ENCODE measurements at places on chromosomes 7 and 10.

DNA sequence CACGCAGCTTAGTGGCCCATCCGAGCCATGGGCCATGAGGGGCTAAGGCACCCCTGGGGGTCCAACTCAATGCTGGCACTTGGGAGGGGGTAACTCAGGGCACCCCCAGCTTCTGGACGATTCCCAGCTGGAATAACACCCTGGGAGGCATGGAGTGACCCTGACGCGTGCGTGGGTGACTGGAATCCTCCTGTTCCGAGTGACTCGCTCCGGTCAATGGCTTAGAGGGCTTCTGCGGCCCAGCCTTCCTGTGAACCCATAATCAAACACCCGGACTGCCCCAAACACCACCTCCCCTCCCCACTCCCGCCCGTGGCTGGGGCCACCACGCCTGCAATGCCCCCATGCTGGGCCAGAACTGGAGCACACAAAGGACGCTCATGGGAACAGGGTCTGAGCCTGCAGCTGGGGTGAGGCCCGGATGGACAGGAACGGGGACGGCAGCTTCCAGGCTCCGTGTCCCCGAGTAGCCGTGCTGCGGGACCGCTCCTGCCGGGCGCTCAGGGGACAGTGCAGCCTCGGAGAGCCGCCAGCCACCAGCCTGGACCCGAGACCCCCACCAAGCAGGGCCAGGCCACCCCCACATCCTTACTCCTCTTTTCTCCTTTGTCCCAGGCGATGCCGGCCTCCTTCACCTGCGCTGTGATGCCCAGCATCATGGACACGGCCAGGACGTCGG, 8.5 kb downstream of the INTS1 start:
- DNase-seq: no peak

DNA sequence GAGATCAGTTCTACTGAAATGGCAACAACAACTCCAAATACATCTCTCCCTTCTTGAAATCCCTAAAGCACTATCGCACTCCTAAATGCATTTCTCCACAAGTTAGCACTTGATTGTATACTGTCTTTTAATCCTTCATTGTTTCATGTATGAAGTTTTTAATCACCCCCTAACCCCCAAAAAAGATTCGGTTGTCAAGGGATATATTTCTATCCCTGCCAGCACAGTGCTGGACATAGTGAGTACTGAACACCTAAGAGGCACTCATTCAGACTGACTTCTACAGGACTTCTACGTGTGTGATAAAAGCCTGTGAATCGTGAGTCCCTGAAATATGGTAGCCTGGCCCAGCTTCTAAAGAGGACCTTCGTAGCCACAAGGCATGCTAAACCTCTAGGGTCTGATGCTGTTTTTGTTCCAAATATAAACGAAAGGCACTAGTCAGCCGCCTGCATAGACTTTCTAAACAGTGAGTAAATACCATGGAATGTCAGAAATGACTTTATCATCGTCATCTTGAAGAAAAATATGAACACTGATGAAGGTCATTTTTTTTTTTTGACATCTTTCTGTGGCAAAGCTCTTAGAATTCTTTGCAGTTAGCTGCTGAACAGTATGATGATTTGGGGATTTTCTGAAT, 14.6 kb upstream of the ZSCAN21 start:
- no peak for DNase-seq

GRCh38 chr7:44706788-44707557, 41.7 kb upstream of the ZMIZ2 start:
- no peak for DNase-seq

- DNase-seq: no peak
These were observed 62.4 kb downstream of the THNSL1 start for GRCh38 chr10:25078658-25079431.

GRCh38 chr10:95646160-95646559, 10.4 kb downstream of the ALDH18A1 start:
- DNase-seq: no peak

GRCh38 chr10:87505366-87506111, 846 bp downstream of the MINPP1 start:
- peak; percentile 11 for DNase-seq

DNA sequence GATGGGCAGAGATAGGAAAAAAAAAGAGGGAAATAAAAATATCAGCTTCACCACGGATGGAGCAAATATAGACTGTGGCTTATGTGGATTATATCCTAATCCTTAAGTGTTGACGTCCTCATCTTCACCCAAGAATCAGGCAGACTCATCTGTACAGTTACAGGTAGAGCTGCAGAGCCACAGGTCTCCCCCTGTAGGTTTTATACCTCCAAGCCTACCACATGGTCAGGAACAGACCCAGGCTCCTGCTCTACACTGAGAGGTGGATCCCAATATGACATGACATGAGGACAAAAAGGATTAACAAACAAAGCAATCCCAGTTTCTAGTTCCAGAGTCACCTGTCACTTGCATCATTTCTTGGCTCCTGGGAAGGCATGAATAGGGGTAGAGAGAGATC, 400.8 kb downstream of the SEMA3D start:
- DNase-seq: no peak

DNA sequence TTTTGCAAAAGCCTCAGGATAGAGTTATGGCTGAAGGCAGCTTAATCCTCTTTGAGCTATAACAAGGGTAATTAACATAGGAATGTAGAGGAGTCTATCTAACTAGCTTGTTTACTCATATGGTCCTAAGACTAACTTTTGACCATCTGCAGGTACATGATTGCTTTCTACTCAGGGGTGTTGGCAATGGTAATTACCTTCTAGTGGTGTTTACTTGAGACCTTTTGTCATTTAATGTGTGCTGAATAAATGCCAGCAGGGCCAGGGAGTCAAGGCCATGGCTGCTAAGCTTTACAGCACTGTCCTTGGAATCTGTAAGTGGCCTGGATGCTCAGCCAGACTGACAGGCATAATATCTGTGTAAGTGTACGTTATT, 1325.0 kb downstream of the XPNPEP1 start:
- no peak for DNase-seq

- no peak for DNase-seq
These were observed 266.8 kb downstream of the INHBA start for GRCh38 chr7:41436139-41436538.

DNA sequence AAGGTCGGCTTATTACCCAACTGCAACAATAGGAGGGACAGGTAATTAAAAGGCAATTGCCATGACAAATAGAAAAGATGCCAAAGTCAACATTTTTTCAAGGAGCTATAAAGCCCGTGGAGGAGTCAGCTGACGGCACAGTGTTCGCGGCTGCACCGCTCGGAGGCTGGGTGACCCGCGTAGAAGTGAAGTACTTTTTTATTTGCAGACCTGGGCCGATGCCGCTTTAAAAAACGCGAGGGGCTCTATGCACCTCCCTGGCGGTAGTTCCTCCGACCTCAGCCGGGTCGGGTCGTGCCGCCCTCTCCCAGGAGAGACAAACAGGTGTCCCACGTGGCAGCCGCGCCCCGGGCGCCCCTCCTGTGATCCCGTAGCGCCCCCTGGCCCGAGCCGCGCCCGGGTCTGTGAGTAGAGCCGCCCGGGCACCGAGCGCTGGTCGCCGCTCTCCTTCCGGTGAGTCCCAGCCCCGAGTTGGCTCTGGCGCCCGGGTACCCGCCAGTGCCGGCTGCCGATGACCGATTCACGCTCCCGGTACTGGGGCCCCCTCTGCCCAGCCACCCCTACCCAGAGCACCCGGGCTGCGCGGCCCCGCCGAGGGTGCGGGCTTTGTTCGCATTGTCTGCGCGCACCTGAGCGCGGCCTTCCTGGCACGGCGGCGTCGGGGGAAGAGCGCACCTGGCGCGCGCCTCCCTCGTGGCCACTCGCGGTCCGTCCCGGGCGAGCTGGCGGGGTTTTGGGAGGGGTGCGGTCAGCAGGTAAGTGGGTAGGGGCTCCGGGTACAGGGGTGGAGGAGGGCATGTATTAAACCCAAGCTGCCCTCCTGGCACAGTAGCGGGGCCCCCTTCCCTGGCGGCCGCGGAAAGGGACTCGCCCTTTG, at the start of gene VWA2:
VWA2 (plus strand) TSS at position 138 of the 877 bp plus-strand sequence. CDS start 9,460 bp downstream, outside the sequence.
- DNase-seq: peak; percentile 8

DNA sequence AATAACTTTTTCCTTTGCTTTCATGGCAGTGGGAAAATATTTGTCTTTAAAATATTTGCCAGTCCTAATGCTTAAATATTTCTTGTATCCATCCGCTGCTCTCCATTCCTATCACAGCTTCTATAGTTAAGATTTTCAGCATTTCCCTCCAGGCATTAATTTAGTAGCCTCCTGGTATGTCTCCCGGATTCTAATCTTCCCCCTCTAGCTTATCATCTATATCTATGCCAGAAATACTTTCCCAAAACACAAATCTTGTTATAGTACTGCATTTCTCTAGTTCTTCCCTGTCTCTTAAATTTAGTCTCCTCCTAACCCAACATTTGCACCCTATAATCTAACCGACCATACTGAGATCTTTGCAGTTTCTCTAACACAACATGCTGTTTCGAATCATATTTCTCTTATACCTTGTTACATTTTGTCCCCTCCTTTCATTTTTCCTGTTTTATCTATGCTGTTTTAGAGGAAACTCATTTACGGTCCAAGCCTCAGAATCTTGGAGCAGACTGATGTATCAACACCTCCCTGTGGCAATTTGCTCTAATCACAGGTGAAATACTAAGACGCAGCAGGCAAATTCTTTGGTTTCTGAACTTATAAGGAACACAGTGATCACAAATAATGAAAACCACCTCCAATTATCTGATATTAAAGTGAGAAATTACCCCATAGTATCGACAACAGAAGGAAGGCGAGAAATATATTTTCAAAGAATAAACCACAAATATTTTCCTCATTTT, 10.3 kb downstream of the CNTNAP2 start:
- no peak for DNase-seq

- no peak for DNase-seq
These were observed at the start of gene ADAM12 for GRCh38 chr10:126387931-126388911. TSS of gene ADAM12 (minus strand) at chr10:126388477. CDS start at chr10:126388145, 332 bp downstream.

GRCh38 chr10:105017691-105018090, 376.6 kb downstream of the SORCS3 start:
- no peak for DNase-seq

DNA sequence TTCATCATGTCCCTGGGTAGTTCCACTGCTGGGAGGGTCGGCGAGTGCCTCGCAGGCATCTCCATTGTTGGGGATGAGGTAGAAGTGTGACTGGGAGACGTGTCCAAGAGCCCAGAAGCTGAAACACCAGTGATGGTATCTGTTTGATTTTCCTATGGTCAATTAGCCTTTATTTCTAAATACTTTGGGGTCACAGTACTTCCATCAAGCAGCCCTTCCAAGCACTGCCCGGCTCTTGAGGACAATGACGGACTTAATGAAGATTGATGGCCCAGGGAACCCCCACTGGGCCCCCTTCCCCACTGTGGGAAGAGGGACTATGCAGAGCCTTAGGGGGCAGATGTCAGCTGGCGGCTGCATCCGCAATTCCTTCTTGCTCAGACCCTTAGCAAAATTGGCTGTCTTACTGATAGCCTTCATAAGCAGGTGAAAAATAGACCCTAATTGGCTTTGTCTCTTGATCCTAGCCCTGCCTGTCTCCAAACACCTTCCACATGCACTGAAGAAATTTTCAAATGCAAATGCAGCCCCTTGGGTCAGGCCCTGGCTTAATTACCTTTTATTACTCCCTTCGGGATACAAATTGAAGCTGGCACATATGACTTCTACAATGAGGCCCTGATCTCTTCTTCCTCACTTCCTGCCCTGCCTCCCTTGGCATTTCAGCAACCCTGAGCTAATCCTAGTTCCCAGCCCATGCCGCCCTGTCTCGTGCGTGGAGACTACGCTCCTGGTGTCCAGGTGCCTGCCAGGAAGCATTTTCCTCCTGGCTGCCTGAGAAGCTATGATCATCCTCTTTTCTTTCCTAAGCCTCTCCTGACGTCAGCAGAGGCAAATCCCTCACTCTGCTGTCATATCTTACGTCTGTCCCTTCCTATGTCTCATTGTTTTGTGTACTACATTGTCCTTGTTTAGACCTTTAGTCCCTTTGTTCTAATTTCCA, 124.5 kb upstream of the GDF10 start:
- DNase-seq: no peak

- no peak for DNase-seq
These were observed 46.5 kb upstream of the ITGB8 start for GRCh38 chr7:20284003-20284770.

DNA sequence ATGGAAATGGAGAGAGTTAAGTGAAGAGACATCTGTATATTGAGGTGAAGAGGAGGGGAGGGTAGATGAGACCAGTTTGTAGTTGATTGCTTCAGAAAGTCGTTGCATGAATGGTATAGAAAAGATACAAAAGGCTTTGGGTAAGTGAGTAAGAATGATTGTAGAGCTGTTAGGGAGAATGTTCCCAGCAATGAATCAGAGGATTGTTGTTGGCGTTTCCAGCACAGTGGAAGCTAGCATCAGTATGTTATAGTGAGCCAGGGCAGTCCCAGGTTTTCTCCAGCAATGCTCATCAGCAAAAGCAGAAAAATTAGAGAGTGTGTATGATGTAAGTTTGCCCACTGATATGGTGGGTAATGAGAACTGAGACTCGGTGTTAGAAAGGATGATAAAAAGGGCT, 15.4 kb upstream of the CDK6 start:
- no peak for DNase-seq

DNA sequence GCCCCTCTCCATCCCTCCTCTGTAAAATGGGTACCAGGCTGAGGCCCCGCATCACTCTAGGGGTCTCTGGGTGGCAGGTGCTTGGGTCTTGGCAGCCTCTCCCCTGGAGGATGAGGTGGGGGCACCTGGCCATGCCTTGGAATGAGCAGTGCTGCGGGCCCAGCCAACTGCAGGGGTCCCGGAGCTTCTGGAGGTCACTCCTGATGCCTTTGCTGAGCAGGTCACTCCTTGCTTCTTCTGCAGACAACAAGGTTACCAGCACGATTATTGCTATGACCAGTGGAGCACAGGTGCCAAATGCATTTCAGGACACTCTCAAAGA, 22.4 kb upstream of the ZNF488 start:
- DNase-seq: no peak

- DNase-seq: no peak
These were observed 86.6 kb upstream of the INSYN2A start for GRCh38 chr10:127283017-127283416.

DNA sequence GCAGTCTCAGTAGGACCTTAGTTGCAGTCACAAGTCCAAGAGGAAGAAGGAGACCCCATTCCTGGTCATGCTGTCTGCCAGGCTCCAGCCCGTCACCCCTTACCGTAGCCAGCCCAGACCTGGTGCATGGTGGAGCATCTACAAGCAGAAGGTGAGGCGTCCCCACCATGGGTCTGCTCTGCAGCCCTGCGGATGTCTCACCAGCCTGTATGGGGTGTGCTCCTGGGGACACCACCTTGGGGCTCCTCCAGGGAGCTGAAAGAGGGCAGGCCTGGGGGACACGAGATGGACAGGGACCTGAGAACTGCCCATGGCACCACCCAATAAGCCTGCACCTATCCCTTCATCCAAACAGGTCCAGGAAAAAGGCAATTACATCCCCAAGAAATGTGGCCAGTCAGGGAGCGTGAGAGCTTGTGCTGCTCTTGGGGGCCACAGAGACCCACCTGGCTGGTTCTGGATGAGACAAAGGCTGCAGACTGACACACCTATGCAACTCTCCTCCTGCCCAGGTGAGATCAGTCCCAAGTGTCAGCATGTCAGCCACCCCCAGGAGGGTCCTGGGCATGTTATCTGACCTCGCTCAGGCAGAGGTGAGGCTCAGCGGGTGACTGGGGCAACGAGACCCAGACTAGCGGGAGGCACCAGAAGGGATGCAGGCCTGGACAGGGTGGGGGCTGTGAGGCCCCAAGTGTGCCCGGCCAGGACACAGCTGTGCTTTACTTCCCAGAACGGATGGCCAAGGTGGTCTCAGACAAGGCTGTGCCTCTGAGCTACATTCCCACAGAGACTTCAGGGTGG, 84.5 kb upstream of the RET start:
- DNase-seq: no peak

GRCh38 chr7:102313997-102314780, 27.5 kb downstream of the SH2B2 start:
- DNase-seq: no peak
